DND-41 (cell line): ENCODE measurements at places on chromosomes 3 and 15.

DNA sequence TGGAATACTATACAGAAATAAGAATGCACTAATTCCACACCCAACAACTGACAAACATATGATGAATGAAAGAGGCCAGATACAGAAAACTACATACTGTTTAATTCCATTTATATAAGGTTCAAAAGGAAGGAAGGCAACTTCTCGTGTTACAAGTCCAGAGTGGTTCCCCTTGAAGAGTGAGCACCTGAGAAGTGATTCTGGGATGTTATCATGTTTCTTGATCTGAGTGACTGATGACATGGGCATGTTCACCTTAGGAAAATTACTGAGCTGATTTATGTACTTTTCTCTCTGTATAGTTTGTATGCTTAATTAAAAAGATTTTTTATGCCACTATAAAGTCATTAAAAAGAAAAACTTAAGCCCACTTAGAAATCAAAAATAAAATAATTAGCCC, 13.6 kb downstream of the CCDC12 start:
- DNase-seq: no peak

GRCh38 chr15:84785053-84785452, 32.1 kb upstream of the ALPK3 start:
- no peak for DNase-seq

GRCh38 chr3:38598791-38599190, 50.7 kb downstream of the SCN5A start:
- DNase-seq: no peak

DNA sequence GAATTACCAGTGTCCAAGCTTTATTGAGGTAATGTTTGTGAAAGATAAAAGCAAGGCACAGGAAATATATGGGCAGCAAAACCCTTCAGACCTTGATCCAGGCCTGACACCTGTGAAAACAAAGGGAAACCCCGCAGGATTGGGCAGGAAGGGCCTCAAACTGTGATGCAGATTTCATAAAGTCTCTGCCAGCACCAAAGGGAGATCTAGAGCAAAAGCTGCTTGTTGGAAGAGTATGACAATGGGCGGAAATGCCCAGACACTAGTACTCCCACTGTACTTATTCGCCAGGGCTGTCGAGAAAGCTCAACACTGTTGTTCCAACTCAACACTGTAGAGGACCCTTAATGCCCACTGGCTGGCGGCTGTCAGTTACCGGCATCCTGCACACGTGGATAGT, 207.9 kb downstream of the CD47 start:
- DNase-seq: no peak

GRCh38 chr3:157786618-157787017, 283.4 kb upstream of the VEPH1 start:
- DNase-seq: no peak

DNA sequence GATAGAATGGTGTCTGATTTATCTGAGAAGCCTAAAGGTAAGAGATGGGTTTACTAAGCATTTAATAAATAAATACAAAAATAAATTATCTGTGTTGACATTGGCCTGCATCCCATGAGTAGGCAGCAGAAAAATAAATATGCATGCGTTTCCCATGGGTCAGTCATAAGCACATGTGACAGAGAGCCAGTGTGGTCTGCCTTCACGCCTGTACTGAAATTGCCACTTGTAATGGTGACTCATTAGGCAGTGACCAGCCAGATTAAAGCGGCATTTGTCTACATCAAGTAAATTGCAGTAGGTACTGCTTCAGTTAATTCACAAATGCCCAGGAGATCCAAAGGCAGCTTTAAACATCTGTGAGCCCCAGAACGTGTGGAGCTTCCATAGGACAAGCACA, 399.6 kb downstream of the NAALADL2 start:
- DNase-seq: no peak

DNA sequence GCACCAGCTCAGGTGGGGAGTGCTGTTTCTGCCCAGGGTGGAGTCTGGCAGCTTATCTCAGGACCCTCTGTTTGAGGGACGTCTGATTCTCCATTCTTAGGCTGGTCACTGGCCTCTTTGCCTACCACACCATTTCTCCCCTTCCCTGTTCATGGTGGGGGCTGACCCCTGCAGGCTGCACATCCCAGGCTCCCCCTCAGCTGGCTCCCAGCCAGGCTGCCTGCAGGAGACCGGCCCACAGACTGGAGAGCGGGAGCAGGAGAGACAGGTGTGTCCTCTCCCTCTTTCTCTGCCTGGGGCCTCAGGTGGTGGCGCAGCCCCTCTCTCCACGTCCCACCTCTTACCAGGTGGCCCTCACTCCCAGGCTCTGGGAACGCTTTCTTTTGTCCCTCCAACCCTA, 60.8 kb downstream of the RAB11A start:
- no peak for DNase-seq

GRCh38 chr3:170044795-170045244, 7.0 kb downstream of the GPR160 start:
- DNase-seq: no peak

DNA sequence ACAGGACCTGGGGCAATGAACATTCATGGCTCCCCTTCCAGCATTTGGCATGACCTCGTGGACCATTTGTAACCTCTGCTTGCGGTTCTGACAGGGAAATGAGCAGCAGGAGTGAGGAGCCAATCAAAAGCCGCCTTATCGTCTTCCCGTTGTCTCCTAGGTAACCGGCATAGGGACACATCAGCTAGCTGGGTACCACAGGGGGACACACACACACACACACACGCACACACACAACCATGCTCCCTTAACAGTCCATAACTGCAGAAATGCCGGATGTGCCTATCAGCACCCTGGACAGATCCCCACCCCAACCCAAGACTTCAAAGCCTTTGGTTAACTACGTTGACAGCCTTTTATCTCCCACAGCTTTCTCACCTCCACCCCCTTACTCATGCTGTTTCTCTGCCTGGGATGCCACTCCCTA, 53.4 kb upstream of the CCDC174 start:
- peak; percentile 90 for DNase-seq

DNA sequence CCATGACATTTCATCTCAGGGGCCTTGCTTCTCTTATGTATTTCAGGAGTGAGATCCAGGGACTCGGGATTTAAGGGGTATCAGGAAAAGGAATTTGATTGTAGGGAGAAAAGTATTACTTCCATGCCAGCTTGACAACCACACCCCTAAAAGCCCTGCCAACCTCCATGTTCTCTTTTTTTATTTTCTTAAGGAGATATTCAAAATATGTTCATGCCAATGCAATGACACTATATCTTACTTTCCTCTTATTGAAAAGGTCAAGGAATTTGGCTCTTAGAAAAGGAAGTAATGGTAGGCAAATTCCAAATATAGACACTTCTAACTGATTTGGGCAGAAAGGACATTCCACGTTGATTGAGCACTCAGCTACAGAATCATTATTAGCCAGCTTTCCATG, 407.5 kb upstream of the NECTIN3 start:
- no peak for DNase-seq

- no peak for DNase-seq
Observed at GRCh38 chr15:88603885-88604284, 17.3 kb upstream of the AEN start.

DNA sequence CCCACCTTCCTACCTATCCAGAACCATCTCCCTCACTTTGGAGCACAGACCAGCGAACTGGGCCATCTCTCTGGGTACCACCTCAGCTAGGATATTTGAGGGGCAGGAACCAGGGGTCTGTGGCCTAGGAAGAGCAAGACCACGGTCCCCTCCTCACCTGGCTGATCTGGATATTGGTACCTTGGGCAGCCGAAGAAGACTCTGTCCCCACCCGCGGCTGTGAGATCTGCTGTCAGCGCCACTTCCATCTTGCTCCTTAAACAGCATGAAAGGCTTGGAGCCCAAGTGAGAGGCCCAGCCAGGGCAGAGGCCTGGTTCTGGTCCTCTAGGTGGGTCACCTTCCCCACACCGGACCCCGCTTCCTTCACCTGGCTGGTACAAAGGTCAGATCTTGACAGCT, 26.6 kb downstream of the SEC61A1 start:
- no peak for DNase-seq

GRCh38 chr3:190339130-190339529, 16.9 kb upstream of the CLDN1 start:
- no peak for DNase-seq

GRCh38 chr3:86990734-86991481, at the start of gene VGLL3:
Gene VGLL3 (minus strand): TSS chr3:86991149. CDS start chr3:86990743, 406 bp downstream.
- no peak for DNase-seq

GRCh38 chr3:62874711-62875557, at the start of gene CADPS:
Gene CADPS (minus strand): TSS chr3:62875416. CDS start chr3:62875029, 387 bp downstream.
- no peak for DNase-seq

- DNase-seq: no peak
Observed at GRCh38 chr15:81923561-81924350, 122.1 kb downstream of the MEX3B start.

DNA sequence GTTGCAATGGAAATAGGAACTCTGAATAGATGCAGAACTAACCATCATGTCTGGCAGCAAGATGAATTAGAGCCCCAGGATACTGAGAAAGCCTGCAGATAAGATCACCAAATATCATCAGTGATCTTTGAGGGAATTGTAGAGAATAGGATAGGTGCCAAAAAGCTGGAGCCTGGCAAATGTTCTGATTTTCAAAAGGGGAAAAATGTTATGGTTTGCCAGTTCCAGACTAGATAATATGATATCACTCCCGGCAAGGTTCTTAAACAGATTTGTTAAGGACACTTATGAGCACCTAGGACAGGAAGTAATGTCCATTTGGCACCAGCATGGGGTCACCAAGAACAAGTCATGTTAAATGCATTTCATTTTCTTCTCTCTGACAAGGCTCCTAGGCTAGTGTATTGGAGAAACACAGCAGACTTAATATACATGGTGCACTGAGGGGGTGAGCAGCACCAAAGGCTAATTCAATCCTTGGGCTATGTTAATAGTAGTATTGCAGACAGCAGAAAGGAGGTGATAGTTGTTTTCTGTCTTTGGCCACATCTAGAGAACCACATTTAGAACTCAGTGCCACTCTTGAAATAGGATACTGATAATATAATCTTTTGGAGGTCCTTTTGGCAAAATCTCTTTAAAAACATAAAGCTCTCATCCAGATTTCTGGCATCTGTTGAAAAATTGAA, 4.8 kb downstream of the SRGAP3 start:
- no peak for DNase-seq

GRCh38 chr3:173753593-173753992, 356.0 kb downstream of the NLGN1 start:
- DNase-seq: no peak

DNA sequence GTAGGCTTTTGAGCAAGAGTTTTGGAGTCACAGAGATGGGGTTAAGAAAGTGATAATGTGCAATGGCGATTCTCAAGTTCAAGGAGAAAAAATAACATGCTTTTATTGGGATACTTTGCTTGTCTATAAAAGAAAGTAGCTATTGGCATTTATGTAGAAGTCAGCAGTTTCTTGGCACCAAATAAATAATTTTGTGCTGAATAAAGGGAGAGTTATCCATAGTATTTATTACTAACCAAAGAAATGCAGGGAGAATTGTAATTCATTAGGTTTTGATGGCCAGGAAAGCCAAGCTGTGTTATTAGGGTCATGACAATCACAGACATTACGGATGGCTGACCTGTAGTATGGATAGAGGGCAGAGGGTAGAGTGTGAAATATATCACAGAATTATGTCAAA, 33.1 kb downstream of the BTD start:
- DNase-seq: no peak

GRCh38 chr15:68644083-68644904, 65.5 kb downstream of the CORO2B start:
- DNase-seq: no peak

DNA sequence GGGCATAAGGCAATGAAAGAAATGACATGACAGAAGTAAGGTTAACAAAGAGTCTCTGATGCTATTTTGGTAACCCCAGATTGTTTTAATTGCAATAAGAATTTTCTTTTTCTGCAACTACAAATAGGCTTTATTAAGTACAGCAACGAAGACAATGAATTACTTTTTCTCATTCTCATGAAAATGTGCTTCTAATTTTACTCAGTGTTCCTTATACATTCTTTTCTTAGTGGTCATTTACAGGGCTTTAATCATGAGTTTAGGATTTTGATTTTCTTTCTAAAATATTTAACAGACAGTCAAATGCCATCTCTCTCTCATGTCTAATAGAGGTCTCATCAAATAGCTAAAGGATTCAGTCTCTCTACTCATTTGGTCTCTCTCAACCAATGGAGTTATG, 452.1 kb downstream of the RAP2B start:
- no peak for DNase-seq

DNA sequence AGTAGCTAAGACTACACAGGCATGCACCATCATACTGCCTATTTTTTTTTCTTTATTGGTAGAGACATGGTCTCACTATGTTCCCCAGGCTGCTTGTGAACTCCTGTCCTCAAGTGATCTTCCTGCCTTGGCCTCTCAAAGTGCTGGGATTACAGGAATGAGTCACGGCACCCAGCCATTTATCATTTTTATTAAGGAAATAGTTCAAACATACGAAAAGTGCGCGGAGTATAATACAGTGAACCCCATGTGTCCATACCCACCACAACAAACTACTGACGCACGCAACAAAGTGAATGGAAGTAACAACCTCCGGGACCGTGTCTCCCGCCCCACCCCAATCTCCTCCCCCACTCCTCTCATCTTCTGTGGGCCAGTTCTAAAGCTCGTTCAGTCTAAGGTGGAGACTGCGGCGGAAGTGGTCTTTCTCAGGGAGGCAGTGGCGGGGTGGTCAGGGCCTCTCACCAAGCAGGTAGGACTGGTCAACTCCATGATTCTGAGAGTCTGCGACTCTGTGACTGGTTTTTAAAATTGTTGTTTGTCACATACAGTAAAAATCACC, 42.1 kb downstream of the DNAJB8 start:
- no peak for DNase-seq

DNA sequence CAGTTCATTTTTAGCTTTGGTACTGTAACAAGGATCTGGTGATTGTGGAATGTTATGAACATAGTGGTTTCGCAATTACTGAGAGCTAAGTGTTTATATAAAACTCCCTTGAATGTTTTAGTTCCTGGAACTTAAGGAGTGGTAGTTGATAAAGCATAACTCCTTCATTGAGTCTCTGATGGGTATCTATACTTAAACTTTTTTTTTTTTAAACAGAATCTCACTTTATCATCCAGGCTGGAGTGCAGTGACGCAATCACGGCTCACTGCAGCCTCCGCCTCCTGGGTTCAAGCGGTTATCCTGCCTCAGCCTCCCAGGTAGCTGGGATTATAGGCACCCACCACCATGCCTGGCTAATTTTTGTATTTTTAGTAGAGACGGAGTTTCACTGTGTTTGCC, 11.3 kb downstream of the PRKCI start:
- no peak for DNase-seq

DNA sequence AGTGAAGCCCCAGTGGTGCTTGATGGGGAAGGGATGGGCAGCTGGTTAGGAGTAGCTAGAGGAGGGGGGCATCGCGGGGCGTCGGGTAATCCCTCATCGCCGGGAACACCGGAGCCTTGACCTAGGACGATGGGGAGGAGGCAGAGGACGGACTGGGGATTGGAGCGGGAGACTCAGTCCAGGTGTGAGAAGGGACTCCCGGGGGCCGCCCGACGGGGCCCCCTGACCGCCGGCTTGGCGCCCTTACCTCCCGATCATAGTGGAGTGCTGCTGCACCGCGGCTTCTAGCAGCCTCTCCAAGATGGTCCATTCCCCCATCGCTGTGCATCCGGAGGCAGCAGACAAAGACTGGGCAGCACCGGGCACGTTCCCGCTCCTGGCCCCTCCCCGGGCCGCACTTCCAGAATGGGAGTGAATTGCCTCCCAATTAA, 612 bp downstream of the GJD2 start:
- DNase-seq: no peak
